ENCODE measurements at places on chromosomes 11 and 22.

DNA sequence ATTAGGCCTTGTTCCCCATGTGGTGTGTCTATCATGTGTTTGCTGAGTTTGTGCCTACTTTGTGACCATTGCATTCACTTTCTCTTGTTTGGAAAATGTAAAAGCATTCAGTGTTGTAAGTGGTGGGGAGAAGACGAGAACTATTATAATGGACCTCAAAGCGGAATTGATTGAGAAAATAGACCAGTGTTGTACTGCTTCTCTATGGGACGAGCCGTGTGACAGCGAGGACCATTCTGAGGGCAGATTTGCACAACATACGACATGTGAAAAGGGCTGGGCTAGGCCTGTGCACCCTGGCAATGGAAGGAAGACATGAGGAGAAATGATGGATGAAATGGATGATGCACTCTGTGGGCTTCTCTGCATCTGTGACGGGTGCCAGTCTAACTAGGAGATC lies 233.5 kb downstream of the DSCAML1 start:
- DNase-seq = no peak

DNA sequence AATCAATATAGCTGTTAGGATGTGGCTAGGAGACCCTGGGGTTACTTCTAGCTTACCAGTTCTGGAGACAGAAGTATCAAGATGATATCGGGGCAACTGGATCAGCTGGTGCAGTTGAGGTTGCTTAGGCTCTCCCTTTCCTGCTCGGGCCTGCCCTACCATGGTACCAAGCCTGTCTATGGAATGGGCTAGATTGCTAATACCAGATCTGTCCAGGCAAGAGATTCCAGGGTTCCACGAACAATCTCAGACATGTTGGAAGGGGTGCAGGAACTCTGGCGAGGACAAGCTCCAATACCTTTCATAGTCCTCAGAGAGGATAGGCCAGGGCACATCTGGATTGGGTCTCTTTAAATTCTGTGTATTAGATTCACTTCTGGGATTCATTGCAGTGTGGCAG lies 53.8 kb downstream of the ADM start:
- DNase-seq = no peak

DNA sequence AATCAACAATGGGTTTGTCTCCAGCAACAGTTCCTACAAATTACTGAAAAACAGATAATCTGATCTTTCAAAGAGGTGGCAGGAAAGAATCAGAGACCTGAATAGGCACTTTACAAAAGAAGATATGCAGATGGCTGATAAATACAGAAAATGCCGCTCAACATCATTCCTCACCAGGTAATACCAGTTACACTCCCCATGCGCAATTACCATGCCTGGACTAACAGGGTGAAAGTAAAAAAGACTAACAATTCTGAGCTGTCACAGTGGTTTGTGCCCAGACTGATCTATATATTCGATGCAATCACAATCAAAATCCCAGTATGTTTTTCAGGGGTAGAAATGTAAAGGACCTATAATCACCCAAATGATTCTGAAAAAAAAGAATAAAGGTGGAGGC lies 10.0 kb downstream of the SNX32 start:
- no peak for DNase-seq

- DNase-seq = no peak
Observed at GRCh38 chr11:1922481-1923081, 3.1 kb downstream of the TNNT3 start.

- DNase-seq = no peak
Observed at GRCh38 chr11:121059605-121060004, 35.7 kb downstream of the TBCEL start.

DNA sequence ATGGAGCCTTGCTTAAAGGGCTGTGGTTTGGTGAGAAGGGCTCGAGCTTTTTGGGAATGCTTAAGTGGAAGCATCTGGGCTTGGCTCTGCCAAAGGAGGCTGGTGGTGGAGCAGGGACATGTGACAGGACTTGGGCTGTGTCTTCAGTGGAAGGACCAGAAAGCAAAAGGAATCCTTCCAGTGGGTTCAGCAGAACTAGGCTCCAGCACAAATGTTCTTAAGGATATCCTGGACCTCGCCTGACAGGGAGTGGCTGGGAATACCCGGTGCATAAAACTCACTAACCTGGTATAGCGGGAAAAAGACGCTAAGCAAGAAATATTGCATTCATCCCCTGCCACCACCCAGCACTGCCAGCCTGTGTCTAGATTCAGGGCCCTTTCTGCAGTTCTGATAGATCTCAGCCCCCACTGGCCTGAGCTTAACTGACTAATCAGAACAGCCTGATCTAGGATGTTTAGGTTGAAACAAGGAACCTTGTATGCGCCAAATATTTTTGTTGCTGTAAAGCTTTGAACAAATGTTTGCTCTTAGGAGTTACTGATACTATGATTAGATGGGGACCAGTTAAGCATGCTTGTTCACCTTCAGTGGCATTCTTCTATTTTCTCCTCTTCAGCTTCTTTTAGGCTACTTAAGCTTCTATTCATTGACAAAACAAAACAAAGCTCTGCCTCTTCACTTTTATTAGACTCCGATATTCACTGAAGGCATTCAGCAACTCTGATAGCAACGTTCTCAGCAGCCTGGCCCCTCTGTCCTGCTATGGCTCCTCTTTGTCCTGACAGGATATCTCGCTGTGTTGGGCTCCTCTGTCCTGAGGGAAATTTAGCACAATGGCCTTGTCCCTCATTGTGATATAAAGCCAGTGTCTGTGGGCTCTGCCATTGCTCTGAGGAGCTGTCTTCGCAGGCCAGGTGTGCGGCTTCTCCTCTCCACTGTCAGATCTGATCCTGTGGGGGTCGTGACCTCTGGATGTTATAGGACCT lies 25.0 kb downstream of the PPFIBP2 start:
- DNase-seq = no peak

DNA sequence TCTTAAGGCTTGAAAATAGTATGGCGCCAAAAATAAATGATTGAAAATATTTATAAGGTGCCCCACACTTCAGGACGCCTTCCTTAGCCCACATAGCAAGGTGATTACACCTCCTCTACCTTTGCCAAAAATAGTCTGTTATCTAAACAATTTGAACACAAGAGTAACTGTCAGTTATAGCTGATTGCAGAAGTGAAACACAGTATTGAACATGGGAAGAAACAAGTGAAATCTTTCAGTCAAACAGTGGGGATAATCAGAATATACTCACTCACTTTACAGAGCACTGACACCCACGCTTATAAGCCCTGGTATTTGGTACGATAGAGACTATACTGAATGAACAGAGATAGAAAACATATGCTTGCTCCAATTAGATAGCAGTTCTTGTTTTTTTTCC lies 203.1 kb downstream of the RAB38 start:
- DNase-seq = no peak

DNA sequence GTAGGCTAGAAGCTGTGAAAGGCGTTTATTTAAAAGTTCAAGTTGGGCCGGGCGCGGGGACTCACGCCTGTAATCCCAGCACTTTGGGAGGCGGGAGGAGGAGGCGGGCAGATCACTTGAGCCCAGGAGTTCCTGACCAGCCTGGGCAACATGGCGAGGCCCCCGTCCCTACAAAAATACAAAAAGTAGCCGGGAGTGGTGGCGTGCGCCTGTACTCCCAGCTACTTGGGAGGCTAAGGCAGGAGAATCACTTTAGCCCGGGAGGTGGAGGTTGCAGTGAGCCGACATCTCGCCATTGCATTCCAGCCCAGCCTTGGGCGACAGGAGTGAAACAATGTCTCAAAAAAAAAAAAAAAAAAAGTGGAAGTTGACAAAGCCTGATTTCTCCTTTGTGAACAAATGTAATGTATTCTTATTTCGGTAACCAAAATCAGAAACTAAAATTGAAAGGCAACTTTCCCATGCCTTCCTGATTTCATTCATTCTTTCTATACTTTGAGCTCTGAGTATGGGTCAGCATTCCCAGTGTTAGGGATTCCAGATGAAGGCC lies 825 bp downstream of the PTPMT1 start:
- DNase-seq = no peak

DNA sequence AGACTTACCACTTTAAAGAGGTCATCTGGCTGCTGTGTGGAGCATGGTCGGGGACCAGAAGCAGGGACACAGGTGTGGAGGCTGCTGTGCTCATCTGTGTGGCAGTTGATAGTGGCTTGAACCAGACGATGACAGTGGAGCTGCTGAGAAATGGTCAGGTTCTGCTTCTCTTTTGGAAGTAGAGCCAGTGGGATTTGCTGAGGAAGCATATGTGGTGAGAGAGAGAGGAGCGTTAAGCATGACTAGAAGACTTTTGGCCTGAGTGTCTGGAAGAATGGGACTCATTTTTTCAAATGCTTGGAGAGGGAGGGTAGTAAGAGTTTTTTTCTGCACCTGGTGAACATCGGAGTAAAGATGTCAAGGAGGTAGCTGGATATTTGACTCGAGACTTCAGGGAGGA lies 12.5 kb upstream of the SREBF2 start:
- DNase-seq = no peak

DNA sequence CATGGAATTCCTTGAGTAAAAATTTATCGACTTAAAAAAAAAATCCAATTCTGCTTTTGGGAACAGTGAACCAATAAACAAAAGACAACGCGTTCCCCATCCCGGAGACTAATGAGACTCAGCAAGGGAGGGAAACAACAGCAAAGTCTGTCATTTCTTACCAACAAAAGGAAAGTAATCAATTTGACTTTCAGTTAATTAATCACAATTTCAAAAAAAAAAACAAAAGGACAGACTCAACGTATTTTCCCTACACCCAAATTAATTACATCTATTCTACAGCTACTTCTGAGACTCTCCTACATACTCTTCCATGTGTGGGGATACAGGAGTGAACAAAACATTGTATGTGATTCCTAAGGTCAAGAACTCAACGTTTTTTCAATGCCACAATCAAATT lies 1.9 kb downstream of the RDX start:
- no peak for DNase-seq

GRCh38 chr22:38215156-38216038 lies 13.6 kb downstream of the MAFF start:
- DNase-seq = no peak

DNA sequence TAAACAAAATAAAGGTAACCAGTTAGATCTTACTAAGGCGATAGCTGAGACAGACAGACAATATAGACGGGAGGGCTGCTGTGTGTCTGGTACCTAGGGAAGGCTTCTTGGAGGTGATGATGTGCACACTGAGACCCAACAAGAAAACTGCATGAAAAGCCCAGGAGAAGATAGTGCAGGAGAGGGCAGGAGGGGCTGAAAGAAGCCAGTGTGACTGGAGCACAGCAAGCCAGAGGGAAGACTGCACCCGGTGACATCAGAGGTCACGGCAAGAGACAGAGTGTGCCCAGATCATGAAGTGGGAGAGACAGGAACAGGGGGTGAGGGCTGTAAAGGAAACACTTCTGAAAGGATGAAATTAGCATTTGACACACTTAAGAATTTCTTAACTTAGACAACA lies 266.3 kb downstream of the BRD1 start:
- no peak for DNase-seq

DNA sequence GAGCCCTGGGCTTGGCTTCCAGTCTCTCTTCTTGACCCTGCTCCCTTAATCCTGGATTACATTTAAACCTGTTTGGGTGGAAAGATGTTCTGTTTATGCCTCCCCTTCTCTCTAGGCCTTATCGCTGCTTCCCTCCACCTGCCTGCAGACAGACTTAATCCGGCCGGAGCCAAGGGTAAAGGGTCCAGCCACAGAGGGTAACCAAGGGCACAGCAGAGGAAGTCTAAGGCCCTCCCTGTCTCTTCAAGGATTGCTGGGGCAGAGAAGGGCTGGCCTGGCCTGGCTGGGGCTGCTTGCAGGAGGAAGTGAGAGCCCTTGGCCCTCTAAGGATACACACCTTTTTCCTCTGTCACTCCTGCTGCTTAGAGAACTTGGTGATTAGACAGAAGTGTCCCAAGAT lies 2.1 kb downstream of the GAL3ST3 start:
- no peak for DNase-seq

GRCh38 chr11:17682848-17683247 lies 36.5 kb upstream of the MYOD1 start:
- DNase-seq = no peak

DNA sequence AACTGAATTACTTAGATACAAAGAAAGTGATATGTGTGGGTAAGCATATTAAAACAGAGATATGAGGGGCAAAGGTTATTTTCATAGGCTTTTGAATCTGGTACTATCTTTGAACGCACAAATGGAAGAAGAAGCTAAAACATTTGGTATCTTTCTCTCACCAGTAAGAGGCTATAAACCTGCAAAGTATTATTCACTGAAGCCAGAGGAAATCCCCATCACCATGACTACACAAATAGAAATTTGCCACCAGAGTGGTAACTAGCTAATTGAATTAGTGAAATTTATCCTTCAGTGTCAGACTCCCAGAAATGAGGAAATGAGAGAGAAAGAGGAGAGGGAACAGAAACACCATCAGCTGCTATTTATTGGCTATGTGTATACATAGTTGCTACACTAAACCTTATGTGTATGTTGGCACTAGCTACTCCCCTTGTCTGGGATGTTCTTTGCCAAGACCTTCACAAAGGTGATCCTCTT lies 503.4 kb downstream of the DLG2 start:
- no peak for DNase-seq

DNA sequence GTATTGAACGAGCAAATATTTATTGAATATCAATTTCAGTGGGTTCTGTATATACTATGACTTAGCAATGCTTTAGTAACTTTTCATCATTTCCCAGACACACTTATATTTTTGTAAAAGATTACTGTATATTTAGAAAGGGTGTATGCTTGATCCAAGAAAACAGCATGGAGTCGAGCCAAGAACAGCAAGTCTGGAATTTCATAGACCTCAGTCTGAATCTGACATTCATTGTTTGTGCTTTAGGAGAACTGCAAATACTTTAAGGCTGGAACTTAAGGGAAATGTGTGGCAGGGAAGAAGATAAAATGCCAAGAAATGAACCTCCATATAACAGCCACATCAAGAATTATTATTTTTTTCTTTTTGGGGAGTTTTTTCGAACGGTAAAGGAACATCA lies 1156.8 kb downstream of the LRRC4C start:
- no peak for DNase-seq

DNA sequence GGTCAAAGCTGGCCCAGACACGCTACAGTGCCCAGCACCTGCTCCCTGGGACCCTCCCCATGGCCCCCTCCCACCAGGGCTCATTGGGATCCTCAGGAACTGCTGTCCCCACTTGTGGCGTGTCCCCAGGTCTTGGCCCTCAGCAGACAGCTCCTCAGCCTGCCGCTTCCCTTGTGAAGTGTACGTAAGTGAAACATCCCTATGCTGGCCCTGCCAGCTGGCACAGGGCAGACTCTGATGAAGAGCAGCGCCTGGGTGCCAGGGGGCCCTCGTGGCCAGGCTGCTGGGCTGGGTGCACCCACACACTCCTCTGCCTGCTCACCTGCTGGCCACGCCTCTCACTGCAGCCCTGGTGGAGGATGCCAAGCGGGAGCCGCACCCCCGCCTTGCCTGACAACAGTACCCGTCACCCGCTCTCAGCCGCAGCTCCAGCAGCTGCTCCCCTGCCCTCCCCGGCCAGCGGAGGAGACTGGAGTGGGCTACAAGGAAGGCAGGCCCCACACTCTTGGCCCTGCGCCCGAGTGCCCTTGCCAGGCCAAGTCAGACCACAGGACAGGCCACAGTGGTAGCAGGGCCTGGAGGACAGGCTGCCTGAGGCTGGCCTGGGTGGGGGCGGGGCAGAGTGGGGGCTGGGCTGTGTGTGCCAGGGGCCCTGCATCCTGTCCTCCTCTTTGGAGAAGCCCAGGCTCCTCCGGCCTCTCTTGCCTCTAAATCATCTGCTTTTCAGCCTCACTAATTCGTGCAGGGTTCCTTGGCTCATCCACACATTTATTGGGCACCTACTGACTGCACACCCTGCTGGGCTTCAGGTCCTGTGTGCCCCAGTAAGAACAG lies 39.5 kb downstream of the IGF2 start:
- peak; percentile 6 for DNase-seq

Data from activated naive CD4-positive, alpha-beta T cell treated with anti-CD3 and anti-CD28 coated beads for 36 hours (primary cell).